SK-N-DZ (cell line): ENCODE measurements at places on chromosomes 3 and 15.

GRCh38 chr15:52144656-52145178, 32.1 kb upstream of the BCL2L10 start:
- DNase-seq = no peak

GRCh38 chr3:71949442-71949841, 164.5 kb upstream of the PROK2 start:
- no peak for DNase-seq

DNA sequence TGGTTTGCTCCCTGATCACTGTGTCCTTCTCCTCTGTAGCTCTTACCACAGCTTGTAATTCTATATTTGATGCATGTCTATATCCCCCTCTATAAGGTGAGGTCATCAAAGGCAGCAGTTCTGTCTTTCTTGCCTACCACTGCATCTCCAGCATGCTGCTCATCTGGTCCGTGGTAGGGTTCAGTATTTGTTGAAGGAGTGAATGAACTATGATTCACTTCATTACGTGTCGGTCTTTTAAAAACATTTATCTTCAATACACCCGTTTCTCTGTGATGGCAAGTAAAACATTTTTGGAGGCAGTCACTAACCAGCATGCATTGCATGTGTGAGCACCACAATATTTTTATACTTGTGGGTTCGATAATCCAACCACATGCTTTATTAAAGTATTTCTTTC, 27.6 kb downstream of the CHST14 start:
- no peak for DNase-seq

- no peak for DNase-seq
Measured at GRCh38 chr3:140290105-140290504, 355.1 kb downstream of the CLSTN2 start.

GRCh38 chr3:9422712-9423424, 25.5 kb downstream of the SETD5 start:
- peak; percentile 83 for DNase-seq

DNA sequence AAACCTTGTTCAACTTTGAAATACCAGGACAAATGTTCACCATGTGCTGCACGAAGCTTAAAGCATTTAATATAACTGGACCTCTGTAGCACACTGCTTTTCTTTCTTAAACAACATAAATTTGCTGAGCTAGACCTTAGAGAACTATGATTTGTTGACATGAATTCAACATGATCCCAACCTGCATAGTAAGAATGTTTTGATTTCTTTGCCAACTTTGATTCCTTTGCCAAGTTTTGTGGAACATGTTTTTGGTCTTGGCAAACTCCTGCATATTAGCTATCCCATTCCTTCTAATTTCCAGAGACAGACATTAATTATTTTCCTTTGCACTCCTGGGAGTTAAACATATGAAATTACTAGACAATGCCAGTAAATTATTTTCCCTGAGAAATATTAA, 197.2 kb upstream of the RBMS3 start:
- DNase-seq = no peak

DNA sequence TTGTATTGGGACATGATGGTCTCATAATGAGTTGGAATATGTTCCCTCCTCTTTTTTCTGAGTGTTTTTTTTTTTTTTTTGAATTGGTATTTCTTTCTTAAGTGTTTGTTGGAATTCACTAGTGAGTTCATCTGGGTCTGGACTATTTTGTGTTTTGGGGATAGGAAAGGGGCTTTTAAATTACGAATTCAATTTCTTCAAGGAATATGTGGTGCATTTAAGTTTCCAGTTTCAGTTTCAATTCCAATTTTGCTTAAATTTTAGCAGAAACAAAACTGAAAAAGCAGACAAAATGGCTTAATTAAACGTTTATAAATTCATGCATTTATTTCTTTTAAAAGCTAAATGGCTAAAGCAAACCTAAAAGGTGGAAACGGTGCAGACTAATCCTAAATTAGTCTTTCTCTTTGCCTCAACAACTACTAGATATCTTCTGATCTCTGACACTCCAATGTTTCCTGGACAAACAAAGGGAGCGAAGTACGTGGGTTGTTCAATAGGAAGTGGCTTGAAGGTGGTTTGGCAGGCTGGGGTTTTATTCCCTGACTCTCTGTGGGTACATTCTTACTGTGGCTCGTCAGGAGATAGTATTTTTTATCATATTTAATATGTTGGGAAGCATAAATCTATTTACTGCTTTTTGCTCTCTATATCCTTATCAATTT, 50.0 kb upstream of the CORO2B start:
- no peak for DNase-seq

DNA sequence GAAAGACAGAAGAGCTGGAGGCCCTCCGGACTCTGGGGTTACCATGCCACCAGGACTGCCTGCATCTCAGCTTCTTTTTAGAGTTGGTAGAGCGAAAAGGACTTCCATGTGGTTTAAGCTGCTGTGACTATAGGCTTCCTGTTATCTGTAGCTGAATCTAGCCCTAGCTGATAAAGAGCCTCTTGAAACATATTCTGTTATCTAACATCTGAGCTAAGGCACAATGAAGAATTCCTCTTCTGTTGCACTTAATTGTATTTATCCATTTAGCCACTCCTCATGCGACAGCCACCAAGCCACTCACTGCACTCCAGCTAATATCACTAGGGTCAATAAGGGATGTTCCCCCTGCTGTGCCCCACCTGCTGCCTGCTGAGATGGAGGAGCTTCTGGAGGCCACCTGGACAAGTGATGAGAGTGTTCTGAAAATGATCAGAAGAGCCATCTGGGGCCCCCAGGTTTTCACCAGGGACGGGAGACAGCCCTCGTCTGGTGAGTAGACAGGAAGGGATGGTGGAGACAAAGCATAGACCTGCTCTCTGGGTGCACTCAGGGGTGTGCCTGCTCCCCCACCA, 94.6 kb upstream of the PLXNA1 start:
- peak; percentile 76 for DNase-seq

- DNase-seq = no peak
Measured at GRCh38 chr15:37582852-37583251, 351.6 kb upstream of the TMCO5A start.

DNA sequence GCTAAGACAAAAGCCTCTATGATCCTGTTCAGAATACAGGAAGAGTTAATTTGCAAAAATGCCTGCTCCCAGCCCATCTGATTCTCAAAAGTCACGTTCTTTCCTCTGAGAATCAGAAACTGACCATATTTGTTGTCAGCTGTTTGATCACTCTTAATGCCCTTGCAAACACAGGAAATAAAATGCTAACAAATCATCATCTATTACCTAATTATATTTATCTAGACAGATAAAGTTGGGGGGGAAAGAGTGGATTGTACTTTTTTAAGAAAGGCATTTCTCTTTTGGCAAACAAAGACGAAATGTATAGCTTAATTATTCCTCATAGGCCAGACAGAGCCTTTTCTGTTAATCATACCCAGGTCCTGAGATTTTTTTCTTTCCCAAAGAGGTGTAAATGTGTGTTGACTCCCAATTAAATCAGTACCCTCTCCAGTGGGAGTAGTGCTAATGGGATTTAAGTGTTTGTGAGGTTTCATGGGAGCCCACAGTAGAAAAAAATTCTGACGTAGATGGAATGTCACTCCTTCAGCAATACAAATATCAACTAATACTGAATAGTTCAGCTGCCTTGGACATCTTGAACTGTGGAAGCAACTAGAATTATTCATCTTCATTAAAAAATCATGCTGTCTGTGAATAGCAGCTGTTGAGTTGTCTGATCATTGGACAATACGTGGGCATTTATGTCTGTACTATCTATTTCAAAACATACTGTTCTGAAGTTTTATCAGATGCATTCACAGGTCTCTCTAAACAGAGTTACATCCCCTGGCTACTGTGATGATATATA, 22.5 kb upstream of the BNIP2 start:
- DNase-seq = no peak

DNA sequence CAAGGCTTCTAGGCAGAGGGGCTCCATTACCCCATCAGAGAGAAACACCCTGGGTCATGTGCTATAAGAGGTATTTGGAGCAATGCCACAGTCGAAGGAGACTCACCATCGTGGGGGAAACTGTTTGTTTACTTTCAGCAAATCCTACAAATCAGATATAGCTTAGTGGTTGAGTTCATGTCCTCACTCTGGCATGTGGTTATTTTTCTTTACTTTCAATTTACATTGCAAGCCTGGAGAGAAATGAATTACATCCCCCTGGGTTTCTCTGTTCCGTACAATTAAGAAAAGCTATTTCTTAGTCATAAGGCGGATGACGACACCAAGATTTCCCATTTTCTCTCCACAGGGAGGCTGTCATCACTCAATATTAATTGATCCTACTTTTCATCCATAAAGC, 36.9 kb downstream of the RFTN1 start:
- DNase-seq = no peak

DNA sequence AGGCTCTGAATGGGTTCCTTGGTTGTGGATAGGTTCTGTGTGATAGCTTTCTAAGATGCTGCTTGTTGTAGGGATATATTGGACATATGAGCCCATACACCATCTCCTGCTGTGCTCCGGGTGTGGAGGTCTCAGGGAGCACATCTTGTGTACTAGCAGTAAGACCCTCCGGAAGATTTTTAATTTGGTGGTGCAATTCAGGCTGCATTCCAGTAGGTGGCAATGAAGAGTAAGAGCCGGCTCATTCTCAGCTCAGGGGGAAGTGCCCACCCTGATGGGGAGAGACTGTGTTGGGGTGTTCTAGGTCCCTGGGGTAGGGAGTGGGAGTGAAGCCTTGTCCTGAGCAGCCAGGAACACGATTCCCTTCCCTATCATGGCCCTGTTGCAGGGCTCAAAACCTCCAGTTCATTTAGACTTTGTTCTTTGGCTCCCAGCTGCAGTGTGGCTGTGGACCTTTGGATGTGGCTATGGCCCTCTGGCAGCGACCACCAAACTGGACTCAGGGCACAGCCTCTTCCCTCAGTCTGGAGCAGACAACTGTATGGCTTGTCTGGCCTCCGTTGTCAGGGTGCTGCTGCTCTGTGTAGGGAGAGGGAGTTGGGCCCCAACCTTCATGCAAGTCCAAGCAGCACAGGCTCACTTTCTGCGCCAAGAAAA, 104.7 kb downstream of the UNC13C start:
- DNase-seq = peak; percentile 27

DNA sequence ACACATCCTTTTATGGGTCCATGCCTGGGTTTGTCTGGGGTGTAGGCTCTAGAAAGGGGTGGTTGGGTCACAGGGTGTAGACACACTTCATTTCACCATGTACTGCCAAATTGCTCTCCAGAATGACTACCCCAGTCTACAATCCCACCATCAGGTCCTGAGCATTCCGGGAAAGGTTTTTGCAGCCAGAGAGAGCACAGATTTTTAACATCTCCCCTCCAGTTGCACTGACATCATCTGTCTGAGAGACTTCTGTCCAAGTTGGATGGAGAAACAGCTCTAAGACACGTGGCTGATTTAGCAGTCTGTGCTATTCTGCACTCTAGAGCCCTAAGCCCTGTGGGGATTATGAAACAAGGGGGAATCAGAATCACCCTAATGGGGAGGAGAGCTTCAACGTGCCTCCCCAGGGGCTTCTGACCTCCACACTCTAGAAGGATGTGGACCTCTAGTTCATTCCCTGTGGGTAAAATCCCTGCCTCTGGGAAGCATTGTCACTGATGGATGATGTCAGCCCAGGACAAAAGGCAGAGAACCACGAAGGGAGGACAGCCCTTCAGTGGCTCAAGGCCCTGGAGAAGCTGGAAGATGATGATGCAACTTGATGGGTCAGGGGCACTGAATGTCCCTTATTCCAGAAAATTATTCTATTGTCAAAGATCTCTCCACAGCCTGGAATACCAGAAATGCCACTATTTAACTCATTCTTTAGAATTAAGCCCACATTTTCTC, 71.5 kb downstream of the CD200R1L start:
- no peak for DNase-seq

DNA sequence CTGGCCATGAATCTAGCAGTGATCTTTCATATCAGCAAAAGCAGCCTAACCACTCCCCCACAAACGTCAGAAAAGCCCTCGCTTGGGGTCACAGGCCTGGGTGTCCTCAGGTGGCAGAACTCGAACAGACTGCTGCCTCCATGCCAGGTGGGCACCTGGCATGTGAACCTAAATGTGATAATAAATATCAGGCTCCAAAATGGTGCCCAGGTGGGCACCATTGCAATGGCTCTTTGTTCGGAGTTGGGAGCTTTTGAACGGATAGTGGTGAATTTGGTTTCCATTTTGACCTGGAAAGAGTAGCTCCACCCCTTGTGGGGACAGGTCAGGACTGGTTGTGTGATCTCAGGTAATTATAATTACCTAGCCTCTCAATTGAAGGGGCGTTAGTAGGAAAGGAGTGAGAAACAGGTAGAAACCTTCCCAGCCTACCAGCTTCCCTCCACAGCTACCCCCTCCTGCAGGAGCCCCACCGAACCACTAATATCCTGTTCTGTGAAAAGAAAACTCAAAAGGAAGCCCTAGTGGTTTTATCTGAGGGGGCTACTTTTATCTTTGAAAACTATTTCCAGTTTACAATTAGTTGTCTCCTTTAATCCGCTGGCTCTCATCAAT, 18.1 kb downstream of the MYO1E start:
- no peak for DNase-seq

GRCh38 chr3:192417017-192417416, 310.3 kb downstream of the FGF12 start:
- DNase-seq = no peak

GRCh38 chr3:150345021-150345538, 63.0 kb upstream of the TSC22D2 start:
- peak; percentile 11 for DNase-seq

GRCh38 chr15:34239151-34239808, 14.5 kb downstream of the EMC4 start:
- no peak for DNase-seq

DNA sequence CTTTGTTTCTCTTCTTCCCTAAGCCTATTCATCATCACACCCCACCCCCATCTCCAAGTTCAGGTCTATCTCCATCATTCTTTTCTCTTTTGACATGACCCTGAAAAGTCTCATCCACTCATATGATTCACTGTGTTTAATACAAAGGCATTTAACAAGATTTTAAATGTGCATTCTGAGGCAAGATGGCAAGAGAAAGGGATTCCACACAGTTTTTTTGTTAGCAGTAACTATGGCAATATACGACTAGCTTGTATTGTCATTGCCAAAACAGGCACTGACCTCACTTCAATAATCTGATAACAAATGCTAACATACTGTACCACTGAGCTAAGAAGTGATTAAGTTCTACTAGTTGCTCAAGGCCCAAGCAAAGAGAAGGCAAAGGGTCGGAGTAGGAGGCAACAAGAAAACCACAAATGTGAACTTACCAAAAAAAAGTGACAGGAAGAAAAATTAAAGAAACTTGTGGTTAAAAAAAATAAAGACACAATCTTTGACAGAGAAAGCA, 53.2 kb downstream of the FBN1 start:
- DNase-seq = no peak

DNA sequence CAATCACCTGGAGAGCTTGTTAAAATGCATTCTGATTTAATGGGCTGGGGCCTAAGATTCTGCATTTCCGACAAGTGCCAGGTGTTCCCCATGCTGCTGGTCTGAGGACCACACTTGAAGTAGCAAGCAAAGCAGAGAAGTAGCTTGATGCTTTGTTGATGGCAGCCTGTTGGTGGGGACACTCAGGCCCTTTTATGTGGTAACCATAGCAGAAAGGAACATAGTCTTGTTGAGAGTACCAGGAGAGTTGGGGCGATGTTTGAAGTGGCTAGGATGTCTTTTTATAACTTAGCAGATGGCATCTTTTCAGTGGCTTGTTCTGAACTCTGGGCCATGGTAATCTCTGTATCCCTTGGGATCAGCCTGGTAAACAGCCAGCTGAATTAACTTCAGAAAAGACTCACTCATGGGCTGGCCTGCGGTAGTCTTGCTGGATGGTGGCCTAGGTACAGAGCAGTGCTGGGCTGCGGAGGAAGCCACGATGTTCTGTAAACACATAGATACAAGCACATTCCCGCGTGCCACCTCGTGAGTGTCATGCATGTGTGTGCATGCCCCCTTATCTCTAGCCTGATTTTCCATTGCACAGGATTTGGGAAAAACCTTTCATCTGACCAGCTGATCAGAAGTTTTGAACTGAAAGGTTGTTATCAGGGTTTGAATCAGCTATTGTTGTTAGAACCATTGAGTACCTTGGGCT, 292.4 kb upstream of the LRRFIP2 start:
- DNase-seq = no peak
